ENCODE measurements at places on chromosomes 4 and X.

GRCh38 chr4:41791557-41791956 is 43.0 kb upstream of the PHOX2B start:
- no peak for DNase-seq

DNA sequence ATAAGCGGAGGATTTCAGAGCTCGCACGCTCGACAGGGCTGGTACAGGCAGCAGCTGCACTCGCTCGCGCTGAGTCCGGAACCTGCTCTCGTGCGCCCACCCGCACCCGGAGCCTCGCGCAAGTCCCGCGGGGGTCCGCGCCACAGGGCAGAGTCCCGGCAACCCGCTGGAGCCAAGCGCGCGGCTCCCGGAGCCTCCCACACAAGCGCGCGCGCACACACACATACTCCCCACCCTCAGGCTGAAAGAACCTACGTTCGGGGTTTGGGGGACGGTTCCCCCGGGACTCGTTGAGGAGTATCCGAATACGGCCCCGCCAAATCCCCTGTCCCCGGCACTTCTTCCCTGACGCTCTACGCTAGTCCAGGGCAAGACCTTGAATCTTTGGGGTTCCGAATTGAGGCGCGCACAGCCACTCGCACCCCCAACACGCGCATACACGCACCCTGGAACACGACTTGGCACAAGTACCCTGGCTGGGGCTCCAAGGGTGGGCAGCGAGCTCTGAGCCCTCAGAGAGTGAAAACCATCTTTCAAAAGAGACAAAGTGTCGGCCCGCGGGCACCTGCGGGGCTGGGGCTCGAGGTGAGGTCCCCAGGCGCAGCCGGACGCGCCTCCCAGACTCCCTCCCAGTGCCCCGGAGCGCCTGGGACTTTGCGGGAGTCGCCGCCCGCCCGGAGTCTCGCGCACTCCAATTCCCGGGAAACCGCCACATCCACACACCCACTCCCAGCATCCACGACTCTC is 952 bp downstream of the ANOS1 start:
- peak; percentile 6 for DNase-seq

- DNase-seq = no peak
These were observed 132.0 kb upstream of the TET2 start for GRCh38 chr4:105014635-105015034.

GRCh38 chr4:54085284-54085683 is 14.7 kb upstream of the GSX2 start:
- peak; percentile 93 for DNase-seq

DNA sequence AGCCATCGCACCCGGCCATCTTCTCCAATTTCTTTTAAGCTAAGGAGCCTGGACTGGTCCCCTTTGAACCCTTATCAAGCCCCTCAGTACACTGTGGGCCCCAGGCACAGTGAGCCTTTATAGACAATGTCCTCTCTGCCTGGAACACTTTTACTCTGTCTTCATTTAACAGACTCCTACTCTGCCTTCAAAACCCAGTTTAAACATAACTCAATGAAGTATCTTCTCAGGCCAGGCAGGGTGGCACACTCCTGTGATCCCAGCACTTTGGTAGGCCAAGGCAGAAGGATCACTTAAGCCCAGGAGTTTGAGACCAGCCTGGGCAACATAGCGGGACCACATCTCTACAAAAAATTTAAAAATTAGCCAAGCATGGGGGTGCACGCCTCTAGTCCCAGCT is 27.5 kb upstream of the SMS start:
- no peak for DNase-seq

- no peak for DNase-seq
These were observed 458.6 kb upstream of the NWD2 start for GRCh38 chr4:36785973-36786372.

DNA sequence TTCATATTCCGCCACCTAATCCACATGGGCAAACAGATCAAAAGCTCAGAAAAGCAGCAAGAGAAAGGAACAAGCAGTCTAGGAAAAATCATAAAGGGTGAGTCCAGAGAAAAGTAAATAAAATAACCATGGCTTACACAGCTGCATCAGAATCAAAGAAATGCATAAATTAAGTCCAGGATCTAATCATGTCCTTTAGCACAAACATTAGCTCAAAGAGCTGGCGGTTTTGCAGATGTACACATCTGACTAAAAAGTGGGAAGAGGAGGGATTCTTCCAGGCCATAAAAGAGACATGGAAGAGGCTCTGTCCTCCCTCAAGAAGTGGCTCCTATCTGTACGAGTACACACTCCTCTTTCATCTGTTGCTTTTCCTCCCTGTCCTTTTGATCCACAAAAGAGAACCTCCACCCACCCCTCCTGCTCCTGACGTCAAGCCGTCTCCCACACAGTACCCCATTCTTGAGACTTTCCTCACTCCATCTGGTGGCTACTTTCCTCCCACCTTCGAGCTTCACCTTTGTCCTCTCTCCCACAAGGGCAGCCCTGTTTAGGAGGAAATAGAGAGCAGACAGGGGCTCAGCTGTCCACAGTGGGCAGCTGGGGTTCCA is 92.5 kb downstream of the RASL11B start:
- no peak for DNase-seq

- no peak for DNase-seq
These were observed 2.4 kb downstream of the NKX1-1 start for GRCh38 chr4:1403591-1404572.

- no peak for DNase-seq
These were observed 87.0 kb downstream of the PAK3 start for GRCh38 chrX:111182997-111183396.

DNA sequence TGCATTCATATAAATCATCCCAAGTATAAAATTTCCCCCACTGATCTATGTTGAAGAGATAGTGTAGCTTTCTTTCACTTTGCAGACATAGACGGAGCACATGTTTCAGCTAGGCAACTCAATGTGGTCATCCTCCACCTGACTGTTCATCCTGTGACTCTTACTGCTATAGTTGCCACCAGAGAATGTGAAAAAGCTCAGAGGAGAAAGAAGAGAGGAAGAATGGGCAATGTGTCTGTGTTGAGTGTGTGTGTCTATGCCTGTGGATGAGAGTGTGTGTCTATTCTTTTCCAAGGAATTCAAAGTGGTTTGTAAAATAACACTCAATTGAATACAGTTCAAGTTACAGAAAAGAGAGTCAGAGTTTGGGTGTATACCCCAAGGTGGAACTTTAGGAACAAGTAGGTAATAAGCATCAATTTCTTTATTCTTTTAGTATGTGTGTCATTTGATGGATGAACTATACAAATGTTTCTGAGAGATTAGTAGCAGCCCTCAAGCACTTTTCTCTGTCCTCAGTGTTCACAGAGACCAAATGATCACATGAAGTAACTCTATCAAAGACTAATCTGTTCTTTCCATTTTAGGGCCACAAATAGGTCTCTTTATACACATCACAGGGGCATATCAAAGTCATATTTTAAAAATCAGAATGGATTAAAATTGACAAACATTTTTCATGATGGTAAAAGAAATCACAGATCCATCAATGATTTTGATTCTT is 2.3 kb downstream of the SNCA start:
- DNase-seq = no peak

GRCh38 chr4:71607780-71608677 is 175.8 kb downstream of the GC start:
- DNase-seq = peak; percentile 93

DNA sequence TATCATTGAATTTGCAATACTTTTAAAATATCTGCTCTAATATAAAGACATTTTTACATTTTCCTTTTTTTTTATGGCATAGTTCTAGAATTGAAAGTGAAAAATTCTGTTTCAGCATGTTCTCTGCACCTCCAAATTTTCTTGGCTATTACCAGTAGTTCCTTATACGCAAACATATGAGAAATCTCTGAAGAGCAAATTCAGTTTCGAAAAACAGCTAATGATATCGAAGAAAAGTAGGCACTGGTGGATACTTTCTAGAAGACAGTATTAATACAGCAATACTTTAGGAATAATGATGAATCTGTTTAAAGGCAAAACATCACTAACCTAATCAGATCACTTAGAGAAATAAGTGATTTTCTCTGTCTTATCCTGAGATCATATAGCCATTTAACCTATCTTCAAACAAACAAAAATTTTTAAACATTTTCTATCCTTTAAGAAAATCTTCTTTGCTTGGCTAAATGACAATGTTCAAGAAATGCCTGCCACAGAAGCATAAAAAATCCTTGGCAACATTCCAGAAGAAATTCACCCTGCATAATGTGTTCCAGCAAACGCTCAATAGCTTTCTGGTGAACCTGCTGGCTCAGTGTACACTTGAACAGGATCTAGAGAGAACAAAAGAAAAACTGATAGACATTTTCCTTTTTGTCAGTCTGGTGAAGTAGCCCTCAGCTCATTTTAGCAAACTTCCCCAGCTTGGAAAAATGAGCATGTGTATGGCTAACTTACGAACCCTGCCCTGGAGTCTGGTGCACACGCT is 51.2 kb upstream of the KLF3 start:
- peak; percentile 31 for DNase-seq

- DNase-seq = no peak
These were observed 13.1 kb upstream of the MAGEA4 start for GRCh38 chrX:151899622-151900021.

DNA sequence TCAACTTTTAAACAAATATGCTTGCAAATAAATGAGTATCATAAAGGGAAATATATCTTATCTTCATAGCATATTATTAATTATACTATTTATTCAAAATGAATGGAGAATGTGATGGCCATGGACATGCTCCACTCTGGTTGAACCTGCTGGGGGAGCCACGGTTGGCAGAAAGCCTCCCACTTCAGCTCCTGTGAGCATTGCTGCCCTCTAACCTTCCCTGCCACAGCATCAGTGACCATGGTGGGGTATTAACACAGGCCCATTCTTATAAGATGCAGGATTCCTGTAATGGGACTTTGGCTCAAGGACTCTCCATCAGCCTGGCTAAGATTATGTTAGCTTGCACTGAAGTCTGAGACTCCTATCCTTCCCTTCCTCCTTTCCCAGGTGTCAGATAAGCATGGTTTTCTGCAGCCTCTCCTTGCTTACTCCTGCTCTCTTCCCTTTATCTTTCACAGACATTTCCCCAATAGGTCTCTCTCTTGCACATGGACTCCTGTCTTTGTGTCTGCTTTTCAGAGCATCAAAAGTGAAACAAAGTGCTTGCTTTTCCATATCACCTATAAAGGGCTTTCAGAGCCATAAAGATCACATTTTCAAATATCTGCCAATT is 4.9 kb upstream of the ABRAXAS1 start:
- no peak for DNase-seq

- DNase-seq = no peak
These were observed 130.0 kb upstream of the STX18 start for GRCh38 chr4:4671774-4672349.

DNA sequence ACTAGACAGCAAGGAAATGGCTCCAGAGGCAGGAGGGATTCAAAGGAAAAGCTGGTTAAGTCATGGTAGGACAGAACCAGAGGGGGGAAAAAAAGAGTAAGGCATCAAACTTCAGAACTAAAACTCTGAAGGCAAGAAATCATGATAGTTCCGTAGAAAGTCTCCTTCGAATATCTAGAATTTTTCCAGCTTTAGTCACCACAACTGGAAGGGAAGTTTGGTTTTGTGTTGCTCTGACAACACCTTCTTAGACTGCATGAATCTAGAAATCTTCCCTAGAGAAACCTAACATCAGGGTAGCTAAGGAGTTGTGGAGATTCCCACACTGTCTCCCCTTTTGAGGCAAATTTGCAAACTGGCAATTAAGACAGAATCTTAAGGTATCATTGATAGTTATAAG is 33.7 kb downstream of the AMMECR1 start:
- DNase-seq = peak; percentile 90

- no peak for DNase-seq
These were observed 163.8 kb upstream of the HDX start for GRCh38 chrX:84666086-84666485.

DNA sequence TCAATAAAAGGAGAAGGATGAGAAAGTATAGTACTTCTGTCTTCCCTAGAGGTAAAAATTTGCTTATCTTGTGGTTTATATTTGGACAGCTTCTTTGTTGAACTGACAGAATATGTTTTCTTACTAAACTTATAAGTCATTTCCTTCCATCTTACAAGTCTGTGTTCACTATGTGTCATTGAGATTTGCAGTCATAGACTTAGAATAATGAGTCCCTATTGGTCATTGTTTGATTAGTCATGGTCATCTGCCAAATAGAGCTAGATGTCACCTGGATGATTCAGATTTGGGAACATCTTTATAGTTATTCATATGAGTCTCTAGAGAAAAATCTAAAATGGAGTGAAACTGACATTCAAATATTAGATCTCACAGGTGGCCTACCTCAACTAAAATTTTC is 51.5 kb downstream of the SPATA18 start:
- DNase-seq = peak; percentile 97

DNA sequence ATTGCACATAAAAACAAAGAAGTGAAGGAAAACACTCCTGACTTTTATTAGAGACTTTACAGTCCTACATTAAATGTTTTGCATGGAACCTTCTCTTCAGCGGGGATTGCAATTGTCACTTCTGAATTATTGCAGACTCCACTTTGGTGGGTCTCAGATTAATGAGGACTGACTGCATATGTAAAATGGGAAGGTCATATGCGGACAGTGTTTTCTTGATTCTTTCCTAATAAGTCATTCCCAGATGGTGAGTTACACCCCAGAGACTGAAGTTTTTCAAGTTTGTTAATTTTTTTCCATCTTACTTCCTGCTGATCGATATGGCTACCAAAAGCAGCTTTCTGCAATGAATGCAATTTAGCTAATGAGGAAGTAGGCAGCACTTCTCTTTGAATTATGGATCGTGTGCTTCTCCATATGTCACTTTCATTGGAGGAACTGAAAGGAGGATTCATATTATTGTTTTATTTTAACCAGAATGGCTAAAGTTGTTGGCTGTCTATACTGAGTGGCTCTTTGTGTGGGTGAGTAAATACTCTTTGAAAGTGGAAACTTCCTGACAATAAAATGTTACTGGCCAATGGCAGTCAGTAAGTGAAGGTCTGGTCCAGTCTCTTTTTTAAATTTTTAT is 119.3 kb upstream of the CLNK start:
- DNase-seq = no peak

- DNase-seq = peak; percentile 93
These were observed at the start of gene HADH for GRCh38 chr4:107989537-107990386. Gene HADH (plus strand): TSS chr4:107989889. CDS start chr4:107989933, 44 bp downstream.

- DNase-seq = no peak
These were observed 775.9 kb upstream of the INTU start for GRCh38 chr4:126856906-126857305.

GRCh38 chrX:153530411-153531129 is 13.1 kb downstream of the ATP2B3 start:
- DNase-seq = no peak

- DNase-seq = no peak
These were observed 32.1 kb upstream of the GTPBP6 start for GRCh38 chrX:350534-351323.
